Parietal lobe (tissue), 2 donors: ENCODE measurements at places on chromosomes 5 and 9. TPM values are rescaled to one million over a fixed set of nuclear protein-coding genes. Genes with fewer than 3 reads are reported as not detected.

NAIP gene
- 80.1 TPM for total RNA-seq

MEIKIN gene
- total RNA-seq: not detected

CDH6 gene
- total RNA-seq: 52.0 TPM

DIRAS2 gene
- total RNA-seq: 28.5 TPM

CTXN3 gene
- 0.63 TPM for total RNA-seq

DND1 gene
- 1.3 TPM for total RNA-seq

GMCL2 gene
- not detected for total RNA-seq
